NK-92 treated with Interleukin-12 subunit alpha and Interleukin-12 subunit beta, amount 100 ng/mL, for 24 hours (cell line): ENCODE measurements at places on chromosomes 2 and 18.
A peak's percentile ranks its signal among the peaks of the same experiment; 100 is the strongest.

- DNase-seq, result no peak
These were observed 96.3 kb downstream of the ARMC9 start for GRCh38 chr2:231294571-231295362.

DNA sequence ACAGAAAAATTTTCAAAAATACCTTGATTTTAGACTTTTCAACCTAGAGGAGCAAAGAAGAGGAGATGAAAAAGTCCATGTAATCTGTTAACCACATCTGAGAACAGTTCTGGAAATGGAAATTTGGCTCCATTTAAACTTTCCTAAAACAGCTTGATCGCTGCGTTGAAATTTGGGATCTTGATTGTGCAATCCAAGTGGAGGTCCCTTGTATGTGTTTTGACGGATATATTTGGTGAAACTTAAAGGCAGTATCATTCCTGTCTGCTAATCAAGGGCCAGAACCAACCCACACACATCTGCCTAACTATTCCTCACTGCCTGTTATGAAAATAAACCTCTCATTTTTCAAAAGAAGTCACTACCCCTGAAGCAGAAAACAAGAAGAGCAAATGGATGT, 46.6 kb downstream of the SPATS2L start:
- DNase-seq, result no peak

GRCh38 chr2:42127425-42128424, 41.4 kb upstream of the EML4 start:
- DNase-seq, result no peak

DNA sequence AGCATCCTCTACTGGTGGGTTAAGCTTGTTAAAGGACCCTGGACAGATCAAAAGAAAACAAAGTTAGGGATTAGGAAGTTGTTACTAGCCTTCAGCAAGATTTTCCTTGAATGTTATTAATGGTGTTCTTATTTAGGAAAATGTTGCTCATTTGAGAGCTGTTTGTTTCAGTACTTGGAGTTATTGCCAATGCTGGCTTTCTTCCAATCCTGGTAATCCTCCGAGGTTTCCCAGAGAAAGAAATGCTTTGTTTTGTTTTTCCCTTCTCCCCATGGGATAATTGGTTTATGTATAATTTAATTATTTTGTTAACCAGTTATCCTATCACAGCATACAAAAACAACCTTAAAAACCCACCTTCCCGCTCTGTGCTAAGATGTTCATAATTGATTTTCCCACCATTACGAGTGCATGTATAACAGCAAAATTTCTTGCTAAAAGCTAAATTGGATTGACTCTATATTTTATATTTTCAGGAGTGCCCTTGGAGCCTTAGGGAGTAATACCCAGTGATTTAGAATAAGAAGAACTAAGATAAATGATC, 79.8 kb downstream of the MGAT5 start:
- no peak for DNase-seq

GRCh38 chr18:11154368-11154989, 5.1 kb upstream of the PIEZO2 start:
- no peak for DNase-seq

DNA sequence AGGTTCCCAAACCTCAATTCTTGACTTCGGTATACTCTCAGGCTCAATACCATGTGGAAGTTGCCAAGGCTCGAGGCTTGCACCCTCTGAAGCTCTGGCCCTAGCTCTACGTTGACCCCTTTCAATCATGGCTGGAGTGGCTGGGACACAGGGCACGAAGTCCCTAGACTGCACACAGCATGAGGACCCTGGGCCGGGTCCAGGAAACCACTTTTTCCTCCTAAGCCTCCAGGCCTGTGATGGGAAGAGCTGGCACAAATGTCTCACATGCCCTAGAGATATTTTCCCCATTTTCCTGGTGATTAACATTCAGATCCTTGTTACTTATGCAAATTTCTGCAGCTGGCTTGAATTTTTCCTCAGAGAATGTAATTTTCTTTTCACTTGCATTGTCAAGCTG, 45.1 kb upstream of the CALCRL start:
- DNase-seq, result no peak

- peak; percentile 67 for DNase-seq
These were observed 14.9 kb downstream of the IL1B start for GRCh38 chr2:112821682-112822081.

DNA sequence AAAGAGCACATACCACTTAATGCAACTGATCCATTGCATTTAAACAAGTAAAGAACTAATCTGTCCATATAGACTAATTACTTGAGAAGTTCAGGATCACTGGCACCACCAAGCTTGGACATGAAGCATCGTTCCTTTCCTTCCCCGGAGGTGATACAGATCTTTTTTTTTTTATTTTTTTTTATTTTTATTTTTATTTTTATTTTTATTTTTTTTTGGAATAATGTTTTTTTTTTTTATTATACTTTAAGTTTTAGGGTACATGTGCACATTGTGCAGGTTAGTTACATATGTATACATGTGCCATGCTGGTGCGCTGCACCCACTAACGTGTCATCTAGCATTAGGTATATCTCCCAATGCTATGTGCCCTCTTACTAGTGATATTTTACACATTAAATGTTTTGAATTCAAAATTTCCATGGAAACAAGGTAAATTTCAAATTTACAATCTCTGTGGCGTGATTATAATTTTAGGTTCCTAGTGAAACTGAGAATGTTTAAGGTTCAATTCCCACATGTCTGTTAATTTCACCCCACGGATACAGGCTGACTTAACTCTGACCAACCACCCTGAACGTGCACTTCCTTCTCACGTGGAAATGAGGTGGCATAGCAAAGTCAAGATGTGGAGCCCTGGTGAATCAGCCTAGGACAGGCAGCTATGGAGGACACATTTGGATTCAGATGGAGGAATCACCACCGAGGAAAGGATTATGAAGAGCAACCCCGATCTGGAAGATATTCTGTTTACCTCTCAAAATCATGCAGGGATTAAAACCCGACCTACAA, 101.6 kb upstream of the THOC1 start:
- no peak for DNase-seq

DNA sequence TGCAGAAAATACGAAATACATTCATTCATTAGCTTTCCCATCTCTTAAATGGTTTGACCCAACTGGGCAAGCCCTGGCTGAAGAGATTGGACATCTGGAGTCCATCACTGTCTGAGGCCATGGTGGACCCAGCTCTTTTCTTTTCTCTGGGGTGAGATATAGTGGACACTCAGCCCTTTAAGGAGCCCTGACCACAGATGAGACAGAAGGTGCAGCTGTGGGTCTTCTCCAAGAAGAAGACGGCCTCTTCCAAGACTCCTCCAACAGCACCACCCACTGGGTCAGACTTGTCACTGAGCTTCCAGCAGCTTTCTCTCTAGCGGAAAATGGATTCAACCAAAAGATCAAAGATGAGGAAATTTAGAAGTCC, 27.2 kb downstream of the TWIST2 start:
- no peak for DNase-seq

DNA sequence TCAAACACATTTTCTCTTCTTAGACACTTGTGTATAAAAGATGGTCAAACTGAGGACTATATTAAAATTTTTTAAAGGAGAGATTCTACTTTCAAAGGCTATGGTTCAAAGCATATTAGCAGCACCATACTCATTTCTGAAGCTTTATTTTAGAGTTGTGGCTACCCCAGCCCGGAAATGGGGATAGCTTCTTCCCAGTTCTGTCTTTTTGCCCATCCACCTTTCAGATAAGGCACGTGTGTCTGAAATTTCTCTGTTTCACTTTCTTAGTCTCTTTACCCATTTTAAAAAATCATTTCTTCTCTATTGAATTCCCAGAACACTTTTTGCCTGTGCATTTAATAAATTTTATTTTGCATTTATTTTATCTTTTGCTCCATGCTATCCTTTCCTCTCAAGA, 431.5 kb downstream of the RNF144A start:
- no peak for DNase-seq

- DNase-seq, result no peak
These were observed 120.4 kb downstream of the KLHL29 start for GRCh38 chr2:23505218-23505983.

DNA sequence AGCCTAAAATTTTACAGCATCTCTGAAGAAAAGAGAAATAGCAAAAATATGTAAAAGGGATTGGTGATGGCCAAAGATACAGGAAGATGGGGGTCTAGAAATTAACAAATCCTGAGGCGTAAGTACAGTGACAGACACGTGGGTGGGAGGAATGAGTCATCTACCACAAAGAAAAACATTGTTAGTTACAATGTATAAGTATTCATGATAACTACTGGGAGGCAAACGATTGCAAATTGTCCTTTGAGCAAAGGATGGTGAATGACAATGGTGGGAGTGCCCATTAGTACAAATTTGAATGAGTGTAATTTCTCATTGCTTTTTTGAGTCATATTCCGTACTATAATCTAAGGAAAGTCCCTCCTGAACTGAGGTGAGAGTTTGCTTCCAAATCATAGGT, 809.0 kb upstream of the FAM98A start:
- DNase-seq, result no peak

GRCh38 chr2:233002829-233003657, 10.0 kb downstream of the NGEF start:
- no peak for DNase-seq

GRCh38 chr2:239255628-239256349, 145.0 kb downstream of the HDAC4 start:
- DNase-seq, result no peak
